ENCODE measurements at places on chromosomes 13 and 19.

DNA sequence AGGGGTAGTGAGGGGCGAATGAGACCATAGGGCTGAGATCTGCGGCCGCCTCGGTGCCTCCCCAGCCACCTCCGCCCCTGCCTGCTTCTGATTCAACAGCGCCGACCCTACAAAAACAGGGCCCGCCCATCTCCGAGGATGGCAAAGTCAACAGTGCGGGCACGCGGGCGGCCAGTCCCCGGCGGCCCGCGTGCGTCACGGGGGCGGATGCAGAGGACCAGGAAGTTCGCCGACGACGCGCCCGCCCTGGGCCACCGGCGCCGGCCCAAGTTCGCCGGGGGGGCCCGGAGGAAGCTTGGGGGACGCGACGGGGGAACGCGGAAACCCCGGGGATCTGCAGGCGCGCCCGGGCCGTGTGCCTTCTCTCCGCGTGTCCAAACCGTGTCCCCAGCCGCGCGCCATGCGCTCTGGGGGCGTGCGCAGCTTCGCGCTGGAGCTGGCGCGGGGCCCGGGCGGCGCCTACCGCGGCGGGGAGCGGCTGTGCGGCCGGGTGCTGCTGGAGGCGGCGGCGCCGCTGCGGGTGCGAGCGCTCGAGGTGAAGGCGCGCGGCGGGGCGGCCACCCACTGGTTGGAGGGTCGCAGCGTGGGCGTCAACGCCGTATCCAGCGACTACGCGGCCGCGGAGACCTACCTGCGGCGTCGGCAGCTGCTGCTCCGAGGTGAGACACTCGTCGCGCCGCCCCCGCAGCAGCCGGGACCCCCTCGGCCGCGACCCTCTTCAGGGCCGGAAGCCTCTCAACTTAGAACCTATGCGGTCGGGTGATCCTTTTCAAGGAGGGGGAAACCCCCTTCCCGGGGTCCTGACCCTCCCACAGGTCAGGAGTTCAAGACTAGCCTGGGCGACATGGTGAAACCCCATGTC lies 6.8 kb upstream of the ARRDC2 start:
- DNase-seq, result peak; percentile 95

GRCh38 chr19:21697698-21698097 lies 69.7 kb downstream of the ZNF100 start:
- DNase-seq, result no peak

GRCh38 chr13:25501231-25501630 lies 129.5 kb downstream of the ATP8A2 start:
- DNase-seq, result no peak

DNA sequence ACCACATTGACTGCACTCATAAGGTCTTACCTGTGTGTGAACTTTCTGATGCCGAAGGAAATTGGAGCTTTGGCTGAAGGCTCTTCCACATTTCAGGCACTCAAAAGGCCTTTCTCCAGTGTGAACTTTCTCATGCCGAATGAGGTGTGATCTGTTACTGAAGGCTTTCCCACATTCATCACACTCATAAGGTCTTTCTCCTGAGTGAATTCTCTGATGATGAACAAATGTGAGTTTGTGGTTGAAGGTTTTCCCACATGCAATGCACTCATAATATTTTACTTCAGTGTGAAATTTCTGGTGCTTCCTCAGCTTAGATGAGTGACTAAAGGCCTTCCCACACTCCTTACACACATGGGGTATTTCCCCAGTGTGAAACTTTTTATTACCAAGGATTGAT lies 5.7 kb downstream of the ZNF132 start:
- no peak for DNase-seq

- DNase-seq, result no peak
These were observed 353.3 kb upstream of the ZNF507 start for GRCh38 chr19:31991984-31992655.

Data from adipocyte (in vitro differentiated cells).